Stimulated activated CD4-positive, alpha-beta T cell treated with anti-CD3 and anti-CD28 coated beads, Interleukin-15, amount 100 ng/mL, for 1 hour (primary cell): ENCODE measurements at places on chromosomes 16 and 17.

DNA sequence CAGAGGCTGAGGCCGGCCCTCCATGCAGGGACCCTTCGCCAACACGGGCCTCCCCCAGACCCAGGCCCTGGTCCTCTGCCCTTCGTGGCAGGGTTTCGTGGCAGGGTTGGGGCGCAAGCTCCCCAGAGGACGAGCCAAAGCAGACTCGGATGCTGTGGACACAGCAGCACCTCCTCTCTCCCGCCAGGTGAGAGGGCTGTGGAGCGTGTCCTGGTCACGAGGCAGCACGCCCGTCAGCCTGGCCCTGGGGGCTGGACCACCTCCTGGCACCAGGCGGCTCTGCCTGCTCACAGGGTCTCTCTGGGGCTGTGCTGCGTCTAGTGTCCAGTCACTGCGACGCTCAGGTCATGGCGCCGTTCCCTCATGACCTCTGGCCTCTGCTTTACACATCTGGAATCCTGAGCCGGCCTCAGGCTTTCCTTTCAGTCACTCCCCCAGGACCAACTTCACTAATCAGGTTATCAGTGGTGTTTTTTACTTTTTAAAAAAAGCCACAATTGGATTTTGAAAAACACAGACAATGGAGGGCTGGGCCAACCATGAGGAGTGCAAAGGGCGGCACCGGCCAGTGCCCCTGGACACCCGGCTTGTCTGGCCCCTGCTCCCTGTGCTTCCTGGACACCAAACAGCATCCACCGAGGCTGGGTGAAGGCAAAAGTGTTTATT is 5.4 kb downstream of the NDUFAF8 start:
- no peak for DNase-seq

GRCh38 chr16:53614346-53614745 is 89.3 kb downstream of the RPGRIP1L start:
- DNase-seq, result no peak

DNA sequence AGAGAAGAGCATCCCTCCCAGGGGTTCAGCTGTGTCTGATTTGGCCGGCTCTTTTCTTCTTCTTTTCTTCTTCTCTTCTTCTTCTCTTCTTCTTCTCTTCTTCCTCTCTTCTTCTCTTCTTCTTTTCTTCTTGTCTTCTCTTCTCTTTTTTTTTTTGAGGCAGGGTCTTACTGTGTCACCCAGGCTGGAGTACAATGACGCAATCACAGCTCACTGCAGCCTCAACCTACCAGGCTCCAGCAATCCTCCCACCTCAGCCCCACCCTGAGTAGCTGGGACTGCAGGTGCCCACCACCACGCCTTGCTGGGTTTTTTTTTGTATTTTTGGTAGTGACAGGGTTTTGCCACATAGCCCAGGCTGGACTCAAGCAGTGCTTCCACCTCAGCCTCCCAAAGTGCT is 266.0 kb downstream of the SNX29 start:
- DNase-seq, result no peak

- no peak for DNase-seq
Measured at GRCh38 chr17:69406941-69407340, 7.6 kb upstream of the MAP2K6 start.

DNA sequence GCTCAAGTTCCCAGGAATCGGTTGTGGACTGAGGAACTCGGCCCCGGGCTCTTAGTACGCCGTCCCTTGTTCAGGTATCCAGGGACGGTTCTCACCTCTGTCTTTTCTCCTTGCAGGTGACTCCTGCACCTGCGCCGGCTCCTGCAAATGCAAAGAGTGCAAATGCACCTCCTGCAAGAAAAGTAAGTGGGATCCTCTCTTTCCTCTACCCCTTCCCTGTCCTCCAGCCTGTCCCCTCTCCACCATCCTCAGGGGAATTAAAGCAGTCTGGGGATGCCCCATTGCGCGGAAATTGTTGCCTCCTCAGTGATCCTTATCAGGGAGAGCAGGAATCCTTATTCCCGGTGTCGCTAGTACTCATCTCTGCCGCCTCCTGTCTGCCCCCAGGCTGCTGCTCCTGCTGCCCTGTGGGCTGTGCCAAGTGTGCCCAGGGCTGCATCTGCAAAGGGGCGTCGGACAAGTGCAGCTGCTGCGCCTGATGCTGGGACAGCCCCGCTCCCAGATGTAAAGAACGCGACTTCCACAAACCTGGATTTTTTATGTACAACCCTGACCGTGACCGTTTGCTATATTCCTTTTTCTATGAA is 585 bp downstream of the MT2A start:
- DNase-seq, result no peak

- no peak for DNase-seq
Measured at GRCh38 chr17:46139432-46140210, 53.6 kb downstream of the KANSL1 start.

DNA sequence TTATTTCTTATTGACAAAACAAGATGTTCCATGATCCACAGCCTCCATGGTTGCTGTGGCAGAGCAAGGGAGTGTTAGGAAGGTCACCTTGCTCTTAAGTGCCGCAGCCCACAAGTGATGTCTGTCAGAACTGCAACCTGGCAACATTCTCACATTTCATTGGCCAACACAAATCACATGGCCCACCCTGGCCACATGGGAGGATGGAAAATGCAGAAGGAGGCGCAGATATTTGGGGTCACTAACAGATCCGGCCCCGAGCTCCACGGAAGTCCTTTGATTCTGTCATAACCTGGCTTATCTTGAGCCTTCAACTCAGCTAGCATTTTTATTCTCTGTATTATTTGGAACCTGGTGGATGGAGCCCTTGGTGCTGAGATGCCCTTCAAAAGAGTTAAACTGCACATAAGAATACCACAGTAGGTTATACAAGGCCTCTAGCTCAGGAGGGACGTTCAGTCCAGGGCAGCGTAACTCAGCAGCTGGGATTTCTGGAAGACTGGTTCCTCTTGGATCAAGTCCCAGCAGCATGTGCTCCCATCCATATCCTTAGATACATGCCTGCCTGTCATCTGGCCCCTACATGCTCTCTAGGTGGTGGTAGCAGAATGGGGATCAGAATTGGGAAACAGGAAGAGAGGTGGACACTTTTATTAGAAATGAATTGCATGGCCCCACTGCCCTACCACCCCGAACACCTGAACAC is 508.1 kb downstream of the HAPSTR1 start:
- no peak for DNase-seq

DNA sequence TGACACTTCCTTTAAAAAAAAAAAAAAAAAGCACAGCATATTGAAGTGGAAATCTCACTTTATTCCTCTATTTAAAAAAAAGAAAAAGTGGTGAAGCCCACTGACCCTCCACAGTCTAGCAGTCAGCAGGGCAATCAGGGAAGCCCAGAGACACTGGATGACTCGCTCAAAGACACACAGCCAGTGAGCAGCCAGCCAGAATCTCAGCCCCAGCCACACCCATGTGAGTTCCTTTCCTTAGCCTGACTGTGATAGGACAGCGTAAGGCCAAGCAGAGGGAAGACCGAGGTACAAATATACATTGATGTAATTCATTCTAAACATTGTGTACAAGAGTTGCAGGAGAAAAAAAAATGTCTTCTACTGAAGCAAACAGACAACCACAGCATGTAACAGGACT is 22.5 kb downstream of the XPO6 start:
- DNase-seq, result no peak

GRCh38 chr17:37174205-37174604 is 201.6 kb upstream of the C17orf78 start:
- DNase-seq, result no peak
